GM23248 (cell line): ENCODE measurements at places on chromosomes 13 and 19. TPM values are rescaled to one million over a fixed set of nuclear protein-coding genes. Genes with fewer than 3 reads are reported as not detected.
A peak's percentile ranks its signal among the peaks of the same experiment; 100 is the strongest.

DNA sequence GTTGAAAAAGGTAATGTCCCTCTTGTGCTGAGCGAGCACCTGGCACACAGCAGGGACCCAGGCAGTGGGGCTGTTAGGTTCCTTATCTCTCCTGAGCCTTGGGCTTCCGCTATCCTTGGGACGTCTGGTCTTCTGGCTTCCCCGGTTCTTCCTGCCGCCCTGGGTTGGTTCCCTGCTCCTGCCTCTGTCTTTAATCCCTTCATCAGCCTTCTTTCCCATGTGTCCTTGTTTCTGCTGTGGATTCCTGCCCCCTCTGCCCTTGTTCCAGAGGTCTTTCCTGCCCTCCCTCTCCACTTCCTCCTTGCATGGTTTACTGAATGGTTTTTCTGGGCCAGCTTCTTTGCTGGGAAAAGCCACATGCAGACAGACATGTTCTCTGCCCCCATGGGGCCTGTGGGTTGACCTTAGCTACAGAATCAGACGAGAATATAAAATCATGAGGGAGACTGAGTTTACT lies 2.6 kb downstream of the EPN1 start:
- peaks cover 14% of the 10 kb centered on the region; the same call in 1 of the 2 replicates for H3K36me3 ChIP-seq
- H3K27me3 ChIP-seq, result no peaks in the 10 kb centered on the region
- DNase-seq, result no peak
- no peak overlapping the region for H3K27ac ChIP-seq

DNA sequence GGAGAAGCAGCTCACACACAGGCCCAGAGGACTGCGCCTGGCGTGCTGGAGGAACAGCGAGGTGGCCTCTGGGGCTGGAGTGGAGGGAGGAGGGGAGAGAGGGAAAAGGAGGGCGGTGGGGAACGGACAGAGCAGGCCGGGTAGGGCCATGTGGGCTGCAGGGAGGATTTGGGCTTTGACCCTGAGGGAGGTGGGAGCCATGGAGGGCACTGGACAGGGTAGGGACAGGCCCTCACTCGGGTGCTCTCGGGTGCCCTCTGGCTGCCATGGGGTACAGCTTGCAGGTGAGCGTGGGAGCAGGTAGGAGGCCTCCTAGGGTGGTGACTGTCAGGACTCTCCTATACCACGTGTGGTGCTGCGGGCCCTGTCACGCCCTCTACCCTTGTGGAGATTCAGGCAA lies 22.8 kb downstream of the PLIN4 start:
- H3K36me3 ChIP-seq, result no peaks in the 10 kb centered on the region; the same call in 1 of the 2 replicates
- DNase-seq, result no peak
- no peak overlapping the region for H3K27ac ChIP-seq
- H3K4me1 ChIP-seq, result no peaks in the 10 kb centered on the region

CGB8 gene
- 1.9 and 2.0 TPM in 2 replicates for polyA plus RNA-seq

DNA sequence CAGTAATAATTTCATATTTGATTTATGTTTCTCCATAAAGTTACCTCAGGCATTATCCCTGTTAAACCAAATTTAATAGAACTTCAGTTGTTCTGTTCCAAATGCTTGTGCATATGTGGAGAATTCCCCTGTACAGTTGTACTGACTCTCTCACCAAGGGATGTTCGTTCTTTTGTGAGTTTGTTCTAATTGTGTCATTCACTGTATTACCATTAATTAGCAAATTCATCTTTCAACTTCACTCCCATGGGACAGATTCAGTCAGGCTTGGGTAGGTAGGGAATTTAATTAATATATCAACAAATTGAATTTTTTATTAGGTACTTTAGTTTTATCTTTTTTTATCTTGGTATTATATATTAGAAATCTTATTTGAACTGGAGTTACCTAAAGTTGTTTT lies 265.4 kb downstream of the DCT start:
- DNase-seq, result no peak
- H3K36me3 ChIP-seq, result no peaks in the 10 kb centered on the region
- H3K4me1 ChIP-seq, result no peaks in the 10 kb centered on the region

GRCh38 chr19:51086153-51086850 lies 3.6 kb upstream of the KLK14 start:
- H3K4me3 ChIP-seq, result no peak overlapping the region
- DNase-seq, result no peak
- no peaks in the 10 kb centered on the region for H3K4me1 ChIP-seq
- no peaks in the 10 kb centered on the region for H3K27me3 ChIP-seq
- H3K36me3 ChIP-seq, result no peaks in the 10 kb centered on the region

DNA sequence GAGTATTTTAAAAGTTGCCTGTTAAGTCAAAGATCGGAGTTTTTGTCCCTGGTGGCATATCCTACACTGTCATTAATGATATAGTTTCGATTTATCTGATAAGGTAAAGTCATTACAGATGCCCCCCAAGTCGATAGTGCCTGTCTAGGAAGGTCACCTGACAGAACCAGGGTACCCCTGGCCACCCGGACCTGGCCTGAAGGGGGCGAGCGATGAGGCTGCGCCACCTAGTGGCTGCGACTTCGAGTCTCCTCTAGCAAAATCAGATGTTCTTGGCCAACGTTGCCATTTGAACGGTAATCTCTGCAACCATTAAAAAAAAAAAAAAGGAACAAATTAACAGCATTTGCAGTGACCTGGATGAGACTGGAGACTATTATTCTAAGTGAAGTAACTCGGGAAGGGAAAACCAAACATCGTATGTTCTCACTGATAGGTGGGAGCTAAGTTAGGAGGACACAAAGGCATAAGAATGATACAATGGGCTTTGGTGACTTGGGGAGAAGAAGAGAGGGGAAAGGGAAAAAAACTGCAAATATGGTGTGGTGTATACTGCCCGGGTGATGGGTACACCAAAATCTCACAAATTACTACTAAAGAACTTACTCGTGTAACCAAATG lies 565.1 kb downstream of the LIG4 start:
- no peaks in the 10 kb centered on the region for H3K4me1 ChIP-seq
- H3K27me3 ChIP-seq, result no peaks in the 10 kb centered on the region
- no peaks in the 10 kb centered on the region for H3K36me3 ChIP-seq
- peak; percentile 77 for DNase-seq

EDDM13 gene
- not detected in 2 replicates for polyA plus RNA-seq
